ENCODE measurements at places on chromosomes 7 and 10.

DNA sequence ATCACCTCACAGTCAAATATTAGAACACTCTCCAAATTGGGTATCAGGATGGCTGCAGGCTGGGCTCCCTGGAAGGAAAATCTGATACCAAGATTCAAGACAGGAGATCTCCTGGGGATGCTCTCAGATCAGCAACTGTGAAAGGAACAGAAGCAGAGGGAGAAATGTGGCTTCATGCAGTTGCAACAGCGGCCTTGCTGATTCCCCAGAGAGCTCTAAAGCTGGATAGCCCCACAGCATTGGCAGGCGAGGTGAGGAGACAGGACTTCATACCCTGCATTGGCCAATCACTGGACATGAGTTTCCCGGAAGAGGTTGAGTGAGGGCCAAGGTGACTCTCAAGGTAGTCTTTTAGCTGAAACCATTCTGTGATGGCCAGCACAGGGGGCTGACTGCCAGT lies 190.6 kb downstream of the PTPN20 start:
- no peak for DNase-seq

DNA sequence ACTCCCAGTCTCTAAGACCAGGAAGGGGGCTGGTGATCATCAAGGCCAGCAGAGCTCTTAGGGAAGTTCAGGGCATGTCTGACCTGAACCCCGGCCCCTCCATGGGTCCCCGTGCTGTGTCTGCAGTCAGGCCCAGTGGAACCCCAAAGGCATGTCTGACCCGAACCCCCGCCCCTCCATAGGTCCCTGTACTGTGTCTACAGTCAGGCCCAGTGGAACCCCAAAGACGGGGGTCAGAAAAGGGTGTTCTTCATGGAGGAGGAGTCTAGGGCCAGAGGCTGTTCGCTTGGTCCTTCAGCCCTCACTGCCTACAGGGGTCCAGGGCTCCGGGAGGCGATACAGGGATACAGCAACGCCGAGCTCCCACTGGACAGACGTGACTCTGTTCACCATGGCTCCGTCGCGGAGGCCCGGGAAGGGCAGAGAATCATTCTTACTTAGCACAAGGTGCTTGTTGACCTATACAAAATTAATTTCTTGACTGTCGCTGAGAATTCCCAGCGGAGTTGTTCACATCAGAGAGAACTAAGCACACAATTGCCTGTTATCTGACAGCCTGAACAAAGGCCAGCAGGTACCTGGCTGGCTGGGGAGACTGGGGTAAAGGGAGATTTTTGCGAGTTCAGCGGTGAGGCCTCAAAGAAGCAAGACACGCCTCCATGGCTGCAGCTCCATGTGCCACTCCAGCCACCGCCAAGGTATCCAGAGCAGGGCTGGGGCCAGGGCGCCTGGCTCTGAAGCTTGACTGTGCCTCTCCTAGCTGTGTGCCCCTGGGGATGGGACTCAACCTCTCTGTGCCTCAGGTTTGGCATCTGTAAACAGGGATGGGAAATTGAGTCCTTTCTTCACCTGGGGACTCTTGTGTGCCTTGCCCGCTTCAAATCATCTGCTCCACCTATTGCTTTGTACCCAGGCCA lies 26.8 kb downstream of the EN2 start:
- no peak for DNase-seq

DNA sequence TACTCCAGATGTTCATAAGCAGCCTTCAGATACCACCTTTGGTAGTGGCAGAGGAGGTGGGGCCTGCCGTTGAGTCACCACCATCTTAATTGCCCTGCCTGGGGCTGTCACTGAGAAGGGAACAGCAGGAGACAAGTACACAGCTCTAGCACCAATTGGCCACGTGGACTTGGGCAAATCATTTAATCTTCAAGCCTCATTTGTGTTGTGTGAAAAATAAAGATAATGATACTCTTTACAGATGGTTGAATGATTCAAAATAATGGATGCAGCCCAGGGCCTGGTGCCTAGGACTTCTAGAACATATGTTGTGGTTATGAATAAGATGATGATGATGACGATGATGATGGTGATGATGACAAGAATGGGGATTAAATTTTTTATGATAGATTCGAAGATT lies 111.9 kb upstream of the ADAM12 start:
- no peak for DNase-seq

DNA sequence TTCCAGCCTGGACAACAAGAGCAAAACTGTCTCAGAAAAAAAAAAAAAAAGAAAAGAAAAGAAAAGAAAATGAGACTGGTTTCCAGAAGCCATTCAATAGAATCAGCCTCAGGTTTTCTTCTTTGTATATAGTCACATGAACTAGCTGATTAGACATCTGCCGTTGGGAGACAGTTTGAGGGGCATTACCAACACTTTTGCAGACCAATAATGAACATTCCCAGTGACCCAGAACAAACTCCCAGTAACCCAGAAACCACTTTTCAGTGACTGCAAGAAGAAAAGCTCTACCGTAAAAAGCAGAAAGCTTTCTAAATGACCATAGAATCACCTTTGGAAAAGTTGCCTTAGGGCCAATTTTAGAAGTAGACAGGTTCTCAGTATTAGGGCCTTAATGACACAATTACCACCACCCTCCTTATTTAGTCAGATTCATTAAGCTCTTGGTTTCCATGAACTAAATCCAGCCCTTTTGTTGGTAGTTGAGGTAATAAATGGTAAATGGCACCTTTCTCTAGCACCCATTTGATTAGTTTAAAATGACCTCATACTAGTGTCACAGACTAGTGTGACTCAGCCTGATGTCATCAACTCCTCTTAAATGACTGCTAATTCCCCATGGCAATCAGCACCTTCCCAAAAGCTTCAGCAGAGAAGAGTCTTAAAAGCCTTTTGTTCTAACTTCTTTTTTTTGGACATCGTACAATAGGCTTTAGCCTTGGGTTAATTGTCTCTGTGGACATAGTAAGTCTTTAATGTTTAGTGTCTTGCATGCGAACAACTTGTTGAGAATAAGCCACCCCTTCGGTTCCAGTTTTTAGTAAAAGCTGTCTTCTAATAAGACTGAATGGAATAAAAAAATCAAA lies 33.6 kb upstream of the XRCC2 start:
- no peak for DNase-seq

DNA sequence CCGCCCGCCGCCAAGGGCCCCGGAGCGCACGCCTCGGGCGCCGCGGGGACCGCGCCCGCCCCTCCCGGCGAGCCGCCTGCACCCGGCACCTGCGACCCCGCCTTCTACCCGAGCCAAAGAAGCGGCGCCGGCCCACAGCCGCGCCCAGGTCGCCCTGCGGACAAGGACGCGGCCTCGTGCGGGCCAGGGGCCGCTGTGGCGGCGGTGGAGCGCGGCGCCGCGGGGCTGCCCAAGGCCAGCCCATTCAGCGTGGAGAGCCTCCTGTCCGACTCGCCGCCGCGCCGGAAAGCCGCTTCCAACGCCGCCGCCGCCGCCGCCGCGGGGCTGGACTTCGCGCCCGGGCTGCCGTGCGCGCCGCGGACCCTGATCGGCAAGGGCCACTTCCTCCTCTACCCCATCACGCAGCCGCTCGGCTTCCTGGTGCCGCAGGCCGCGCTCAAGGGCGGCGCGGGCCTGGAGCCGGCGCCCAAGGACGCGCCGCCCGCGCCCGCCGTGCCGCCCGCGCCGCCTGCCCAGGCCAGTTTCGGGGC lies 3.5 kb downstream of the UNCX start:
- no peak for DNase-seq

- no peak for DNase-seq
Measured at GRCh38 chr7:69334701-69335100, 263.6 kb upstream of the AUTS2 start.

GRCh38 chr10:60985951-60986350 lies 42.0 kb upstream of the RHOBTB1 start:
- no peak for DNase-seq

- no peak for DNase-seq
Measured at GRCh38 chr10:48684792-48685623, at the start of gene WDFY4. Gene WDFY4, plus strand, starts transcription at chr10:48684873. Its CDS starts 24,860 bp downstream, at chr10:48709733.

DNA sequence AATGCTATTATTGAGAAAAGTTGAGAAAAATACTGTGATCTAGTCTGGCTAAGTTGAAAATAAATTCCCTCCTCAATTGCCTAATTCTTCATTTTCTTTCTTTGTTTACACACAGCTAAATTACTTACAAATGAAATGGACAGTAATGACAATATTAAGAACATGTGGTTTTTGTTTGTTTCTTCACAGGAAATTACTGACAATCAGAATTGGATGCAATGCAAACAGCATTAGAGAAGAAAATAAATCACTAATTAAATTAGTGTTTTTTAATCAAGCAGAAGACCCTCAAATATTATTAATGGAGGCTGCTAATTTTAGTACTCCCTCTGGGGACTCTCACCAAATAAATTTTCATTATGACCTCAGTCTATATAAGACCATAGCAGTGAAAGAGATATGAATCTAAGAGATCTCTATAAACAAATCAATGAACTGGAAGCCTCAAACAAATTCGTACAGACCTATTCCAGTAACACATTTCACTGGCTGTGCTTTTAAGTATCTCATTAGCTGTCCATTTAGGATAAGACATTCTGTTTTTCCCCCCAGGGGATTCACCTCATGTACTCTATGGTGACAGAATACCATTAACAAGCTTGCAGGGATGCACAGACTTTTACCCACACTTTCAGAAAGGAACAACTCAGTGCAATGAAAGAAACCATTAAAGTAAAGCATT lies 202.0 kb upstream of the DGKB start:
- no peak for DNase-seq
